ENCODE measurements at places on chromosomes 2 and 18. TPM values are rescaled to one million over a fixed set of nuclear protein-coding genes. Genes with fewer than 3 reads are reported as not detected.

- no peak for DNase-seq
These were observed 145.6 kb downstream of the AGAP1 start for GRCh38 chr2:235639428-235639773.

Gene GCKR
- 1.2 TPM for total RNA-seq

- DNase-seq, result no peak
These were observed 160.7 kb upstream of the NT5C1B start for GRCh38 chr2:18749912-18750526.

GRCh38 chr2:151816843-151817242 is 11.4 kb downstream of the ARL5A start:
- no peak for DNase-seq

GRCh38 chr2:62202019-62202722 is 6.3 kb downstream of the B3GNT2 start:
- no peak for DNase-seq

DNA sequence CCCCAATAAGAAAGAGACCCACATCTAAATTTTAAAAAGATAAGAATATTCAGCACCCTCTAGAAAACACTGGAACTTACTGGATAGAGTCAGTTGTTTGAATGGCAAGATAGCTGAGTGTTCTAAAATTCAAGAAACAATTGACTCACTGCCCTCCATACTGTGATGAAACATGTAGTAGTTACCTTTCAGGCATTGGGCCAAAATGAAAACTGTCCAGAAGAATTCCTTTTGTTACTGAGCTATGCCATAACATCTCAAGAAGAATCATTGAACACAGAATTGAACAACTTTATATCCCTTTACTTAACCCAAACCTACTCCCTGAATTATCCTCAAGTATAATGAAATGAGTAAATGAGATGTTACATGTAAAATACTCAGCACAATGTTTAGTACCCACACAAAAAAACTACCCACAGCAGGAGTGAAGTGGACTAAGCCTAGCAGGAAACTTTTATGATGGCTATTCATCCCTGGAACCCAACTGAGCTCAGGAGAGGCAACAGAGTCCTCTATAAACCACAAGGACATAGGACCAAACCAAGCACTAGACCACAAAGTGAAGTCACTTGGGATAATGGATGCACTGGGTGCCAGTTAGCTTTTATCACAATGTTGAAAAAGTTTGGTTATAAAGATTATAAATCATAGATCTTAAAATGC is 32.7 kb downstream of the RBM43 start:
- no peak for DNase-seq

DNA sequence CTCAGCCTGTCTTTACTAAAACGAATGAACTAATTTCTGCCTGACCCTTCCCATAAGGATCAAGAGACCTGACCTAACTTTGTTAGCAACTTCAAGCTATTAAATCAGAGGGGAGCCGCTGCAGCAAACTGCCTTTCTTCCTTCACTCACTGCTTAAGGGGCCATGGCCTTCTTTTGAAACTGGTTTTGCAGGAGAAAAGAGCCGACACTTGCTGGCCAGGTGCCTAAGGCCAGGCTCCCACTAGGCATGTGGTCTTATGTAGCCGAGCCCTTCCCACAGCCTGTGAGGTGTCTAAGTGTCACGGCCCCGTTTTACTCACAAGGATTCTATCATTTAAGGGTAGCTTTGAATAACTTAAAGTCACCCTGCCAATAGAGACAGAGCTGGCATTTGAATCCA is 130.8 kb downstream of the ZNF236 start:
- no peak for DNase-seq

- no peak for DNase-seq
These were observed 170.5 kb upstream of the KCNJ3 start for GRCh38 chr2:154527962-154528361.

GRCh38 chr18:6746386-6746960 is 17.0 kb downstream of the ARHGAP28 start:
- no peak for DNase-seq

- DNase-seq, result peak; percentile 36
These were observed at the start of gene ANXA4 for GRCh38 chr2:69741575-69742321. Gene ANXA4 (plus strand): TSS chr2:69742134. CDS start chr2:69781566, 39,432 bp downstream.

Gene MEP1B
- total RNA-seq, result not detected

Gene SERPINB11
- not detected for total RNA-seq

GRCh38 chr2:54271189-54271588 is 15.2 kb upstream of the TSPYL6 start:
- DNase-seq, result no peak

DNA sequence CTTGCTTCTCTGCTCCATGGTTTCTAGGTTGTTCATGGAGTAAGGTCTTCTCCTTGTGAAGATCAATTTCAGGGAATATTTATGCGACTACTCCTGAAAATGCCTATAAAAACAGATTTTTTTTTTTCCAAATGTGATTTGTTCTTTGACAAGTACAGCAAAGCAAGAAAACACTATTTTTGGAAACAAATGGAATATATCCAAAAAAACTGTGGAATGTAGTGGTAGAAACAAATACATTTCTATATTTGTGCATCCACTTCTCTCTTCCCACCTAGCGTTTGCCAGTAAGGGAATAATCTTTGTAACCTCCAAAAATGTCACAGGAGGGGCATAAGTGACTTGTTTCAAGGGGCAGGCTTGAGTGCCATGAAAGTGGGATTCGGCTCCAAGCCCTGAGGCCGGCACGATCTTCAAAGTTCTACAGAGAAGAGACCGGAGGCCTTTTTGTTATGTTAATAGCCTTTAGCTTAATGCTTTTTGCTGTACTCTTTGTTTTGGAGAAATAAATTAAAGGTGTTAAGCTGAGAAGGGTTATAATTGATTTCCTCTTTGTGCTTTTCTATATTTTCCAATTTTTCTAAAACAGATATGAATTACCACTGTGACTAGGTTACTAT is 200.6 kb downstream of the NRP2 start:
- no peak for DNase-seq

DNA sequence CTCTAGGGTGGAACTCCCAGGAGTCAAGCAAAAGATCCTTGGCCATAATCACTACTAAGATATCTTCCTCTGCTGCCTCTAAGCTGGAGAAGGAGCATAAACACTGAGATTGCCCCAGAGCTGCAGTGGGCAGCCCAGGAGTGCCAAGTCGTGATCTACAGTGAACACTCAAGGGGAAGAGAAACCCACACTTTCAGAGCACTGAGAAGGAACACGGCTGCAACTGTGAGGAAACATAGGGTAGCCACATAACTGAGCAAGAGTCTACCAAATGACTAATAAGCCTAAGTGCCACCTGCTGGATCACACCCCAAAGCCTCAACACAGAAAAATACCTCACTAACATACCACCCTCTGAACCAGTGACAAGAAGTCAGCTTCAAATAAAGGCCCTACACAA is 79.6 kb upstream of the RAB12 start:
- DNase-seq, result no peak

DNA sequence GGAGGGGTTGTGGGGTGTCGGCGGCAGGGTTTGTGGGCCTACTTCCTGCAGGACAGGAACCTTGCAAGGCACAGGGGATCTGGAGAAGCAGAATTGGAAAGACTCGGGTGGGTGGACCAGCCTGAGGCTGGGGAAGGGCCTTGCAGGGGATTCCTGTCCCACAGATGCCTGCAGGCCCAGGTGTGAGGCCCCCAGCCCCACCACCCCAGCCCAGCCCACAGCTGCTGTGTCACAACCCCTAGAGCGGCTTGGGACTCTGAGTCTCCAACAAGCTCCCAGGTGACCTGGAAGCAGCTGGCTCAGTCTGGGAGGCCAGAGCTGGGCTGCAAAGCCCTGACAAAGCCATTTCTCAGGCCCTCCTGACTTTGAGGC is 93.1 kb downstream of the ZFP36L2 start:
- DNase-seq, result no peak

- no peak for DNase-seq
These were observed 102.5 kb downstream of the ATL2 start for GRCh38 chr2:38274286-38275276.
